Fibroblast of lung (primary cell): ENCODE measurements at places on chromosomes 1 and 21. TPM values are rescaled to one million over a fixed set of nuclear protein-coding genes. Genes with fewer than 3 reads are reported as not detected.
A peak's percentile ranks its signal among the peaks of the same experiment; 100 is the strongest.

Gene MEF2D
- 4.6 and 9.9 TPM in 2 replicates for total RNA-seq

Gene PTGER3
- total RNA-seq = 0.51 and 1.5 TPM in 2 replicates

Gene DENND1B
- 6.7 and 8.4 TPM in 2 replicates for total RNA-seq

DNA sequence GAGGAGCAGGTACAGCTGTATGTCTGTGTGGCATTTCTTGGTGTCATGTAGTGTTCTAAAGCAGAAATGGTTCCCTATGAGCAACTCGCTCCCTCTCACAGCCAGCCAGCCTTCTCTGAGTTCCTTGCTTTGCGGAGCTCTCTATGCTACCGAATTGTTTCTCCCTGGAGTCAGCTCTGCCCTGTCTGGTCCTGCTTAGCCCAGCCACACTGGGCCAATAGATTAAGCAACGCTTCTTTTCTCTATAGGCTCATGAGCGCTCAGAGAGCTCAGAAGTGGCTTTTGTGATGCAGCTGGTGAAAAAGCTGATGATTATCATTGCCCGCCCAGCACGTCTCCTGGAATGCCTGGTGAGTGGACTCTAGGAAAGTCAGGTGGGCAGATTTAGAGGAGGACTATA is 113.1 kb downstream of the PIK3R3 start:
- no peak for DNase-seq
- no peak overlapping the region for H3K27ac ChIP-seq
- H3K4me1 ChIP-seq = no peaks in the 10 kb centered on the region
- H3K27me3 ChIP-seq = no peaks in the 10 kb centered on the region
- peaks cover 4% of the 10 kb centered on the region for H3K36me3 ChIP-seq
- no peak overlapping the region for H3K4me3 ChIP-seq

DNA sequence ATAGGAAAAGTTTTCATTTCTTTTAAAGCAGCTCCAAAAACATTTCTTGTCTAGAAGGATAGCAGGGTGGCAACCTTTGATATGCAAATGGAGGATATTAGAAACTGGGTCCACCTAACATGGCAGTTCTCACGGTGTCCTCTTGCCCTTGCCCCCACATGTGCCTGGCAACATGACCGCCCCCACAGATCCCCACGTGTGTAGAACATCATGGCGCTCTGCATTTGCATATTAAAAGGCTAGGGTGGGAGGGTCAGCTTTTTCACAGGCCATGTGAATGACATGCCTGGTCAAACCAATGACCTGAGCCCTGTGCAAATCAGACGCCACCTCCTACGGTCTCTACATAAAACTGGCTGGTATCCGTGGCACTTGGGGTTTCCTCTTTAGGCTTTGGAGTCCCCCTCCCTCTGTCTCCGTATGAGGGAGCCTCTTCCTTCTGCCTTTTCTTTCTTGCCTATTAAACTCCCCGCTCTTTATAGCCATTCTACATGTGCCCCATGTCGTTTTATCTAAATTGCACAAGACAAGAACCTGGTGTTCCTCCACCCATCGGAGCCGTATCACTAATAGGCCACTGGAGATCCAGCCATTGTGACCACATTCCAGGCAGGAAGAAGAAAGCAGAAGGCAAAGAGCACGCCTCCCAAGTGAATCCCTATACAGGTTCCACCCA is 71.3 kb downstream of the WDR4 start:
- H3K4me3 ChIP-seq = no peak overlapping the region
- H3K27me3 ChIP-seq = peaks cover 4% of the 10 kb centered on the region
- no peaks in the 10 kb centered on the region for H3K36me3 ChIP-seq
- H3K27ac ChIP-seq = no peak overlapping the region
- no peaks in the 10 kb centered on the region for H3K4me1 ChIP-seq
- DNase-seq = no peak

DNA sequence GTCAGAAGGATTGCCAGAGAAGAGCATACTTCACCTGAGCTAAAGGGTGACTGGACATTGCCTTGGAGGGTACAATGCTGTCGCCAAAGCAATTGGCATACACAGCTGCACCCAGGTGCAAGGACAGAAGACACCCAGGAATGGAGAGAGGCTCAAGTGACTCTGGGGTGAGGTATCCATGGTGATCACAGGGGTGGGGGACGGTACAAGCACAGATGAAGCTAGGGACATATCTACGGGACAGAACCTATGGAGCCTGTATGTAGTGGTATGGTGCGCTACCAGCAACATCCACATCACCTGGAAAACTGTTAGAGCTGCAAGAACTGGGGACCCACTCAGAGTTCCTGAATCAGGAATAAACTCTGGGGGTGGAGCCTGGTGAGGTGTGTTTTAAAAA is 286.1 kb downstream of the PCP4 start:
- H3K36me3 ChIP-seq = no peaks in the 10 kb centered on the region
- H3K4me1 ChIP-seq = no peaks in the 10 kb centered on the region
- no peak overlapping the region for H3K27ac ChIP-seq
- no peaks in the 10 kb centered on the region for H3K27me3 ChIP-seq
- no peak overlapping the region for H3K4me3 ChIP-seq

- no peaks in the 10 kb centered on the region for H3K27me3 ChIP-seq
- H3K27ac ChIP-seq = no peak overlapping the region
- peaks cover 20% of the 10 kb centered on the region for H3K4me1 ChIP-seq
Measured at GRCh38 chr1:2187619-2188018, 7.0 kb downstream of the FAAP20 start.

GRCh38 chr1:43315481-43315880 is 14.7 kb downstream of the TIE1 start:
- H3K4me1 ChIP-seq = no peaks in the 10 kb centered on the region
- H3K36me3 ChIP-seq = no peaks in the 10 kb centered on the region
- no peaks in the 10 kb centered on the region for H3K27me3 ChIP-seq
- DNase-seq = no peak

DNA sequence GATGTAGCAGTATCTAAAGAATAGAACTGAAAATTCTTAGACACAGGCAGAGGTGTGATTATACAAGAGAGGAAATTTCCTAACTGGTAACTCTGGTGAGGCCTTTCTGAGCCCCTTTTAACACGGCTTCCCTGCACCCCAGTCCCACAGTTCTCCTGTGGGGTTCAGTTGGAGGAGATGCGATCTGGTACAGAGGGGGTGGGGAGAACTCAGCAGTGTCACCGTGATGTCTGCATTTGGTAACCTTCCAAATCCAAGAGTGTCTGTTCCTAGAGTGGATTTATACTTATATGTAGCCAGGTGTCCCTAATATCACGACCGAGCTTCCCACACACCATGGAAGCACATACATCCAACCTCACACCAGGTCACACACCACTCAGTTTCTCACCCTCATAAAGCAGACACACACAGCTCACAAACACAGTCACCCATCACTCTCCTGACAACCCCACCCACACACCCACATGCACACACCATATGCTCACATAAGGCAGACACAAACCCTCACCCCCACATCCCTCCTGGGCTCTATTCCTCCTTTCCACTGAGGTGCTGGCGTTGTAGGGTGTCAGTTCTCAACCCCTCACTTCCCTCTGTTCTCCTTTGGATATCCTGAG is 48.5 kb downstream of the RHBG start:
- DNase-seq = no peak
- peaks cover 46% of the 10 kb centered on the region for H3K27me3 ChIP-seq
- H3K36me3 ChIP-seq = no peaks in the 10 kb centered on the region
- no peak overlapping the region for H3K4me3 ChIP-seq

GRCh38 chr1:178630417-178630816 is 94.6 kb upstream of the RALGPS2 start:
- H3K4me1 ChIP-seq = peaks cover 27% of the 10 kb centered on the region
- no peaks in the 10 kb centered on the region for H3K36me3 ChIP-seq
- no peaks in the 10 kb centered on the region for H3K27me3 ChIP-seq
- DNase-seq = no peak
- H3K27ac ChIP-seq = peak overlapping the region; percentile 68

DNA sequence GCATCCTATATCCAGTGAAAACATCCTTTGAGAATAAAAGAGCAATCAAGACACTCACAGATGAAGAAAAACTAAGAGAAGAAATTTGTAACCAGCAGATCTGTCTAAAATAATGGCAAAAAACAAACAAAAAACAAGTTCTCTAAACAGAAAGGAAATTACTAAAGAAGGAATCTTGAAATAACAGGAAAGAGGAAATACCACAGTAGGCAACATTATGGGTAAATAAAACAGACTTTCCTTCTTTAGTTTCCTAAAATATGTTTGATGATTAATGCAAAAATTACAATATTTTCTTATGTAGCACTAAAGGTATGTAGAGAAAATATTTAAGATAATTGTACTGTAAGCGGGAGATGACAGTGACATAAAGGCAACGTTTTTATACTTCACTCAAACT is 23.5 kb downstream of the SLC19A1 start:
- H3K27me3 ChIP-seq = no peaks in the 10 kb centered on the region
- no peak overlapping the region for H3K4me3 ChIP-seq
- no peak for DNase-seq
- H3K27ac ChIP-seq = no peak overlapping the region
- H3K4me1 ChIP-seq = no peaks in the 10 kb centered on the region
